NCI-H524 (cell line): ENCODE measurements at places on chromosomes 7 and 10.
A peak's percentile ranks its signal among the peaks of the same experiment; 100 is the strongest.

GRCh38 chr7:130673066-130673465 lies 4.5 kb upstream of the COPG2 start:
- DNase-seq = no peak

GRCh38 chr10:990808-991207 lies 2.6 kb downstream of the GTPBP4 start:
- no peak for DNase-seq

- DNase-seq = peak; percentile 25
Measured at GRCh38 chr10:76086761-76087639, 655.6 kb downstream of the LRMDA start.

- no peak for DNase-seq
Measured at GRCh38 chr7:4833691-4834600, 27.9 kb downstream of the PAPOLB start.

DNA sequence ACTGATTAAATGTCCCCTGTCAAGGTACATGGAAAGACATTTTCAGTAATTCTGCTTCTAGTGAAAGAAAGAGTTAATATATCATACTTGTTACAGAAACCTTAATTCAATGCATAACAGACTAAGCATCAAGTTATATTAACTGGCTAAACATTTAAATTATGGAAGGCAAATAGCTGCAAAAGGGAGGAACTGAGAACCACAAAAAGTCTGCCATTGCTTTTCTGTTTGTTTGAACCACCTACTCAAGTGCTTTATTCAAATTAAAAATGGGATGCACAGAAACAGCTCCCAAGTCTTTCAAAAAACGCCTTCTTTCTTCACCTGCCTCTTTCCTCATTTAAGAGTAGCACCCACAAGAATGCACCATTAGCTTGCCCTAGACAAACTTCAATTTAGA lies 271.9 kb downstream of the RNLS start:
- DNase-seq = no peak

DNA sequence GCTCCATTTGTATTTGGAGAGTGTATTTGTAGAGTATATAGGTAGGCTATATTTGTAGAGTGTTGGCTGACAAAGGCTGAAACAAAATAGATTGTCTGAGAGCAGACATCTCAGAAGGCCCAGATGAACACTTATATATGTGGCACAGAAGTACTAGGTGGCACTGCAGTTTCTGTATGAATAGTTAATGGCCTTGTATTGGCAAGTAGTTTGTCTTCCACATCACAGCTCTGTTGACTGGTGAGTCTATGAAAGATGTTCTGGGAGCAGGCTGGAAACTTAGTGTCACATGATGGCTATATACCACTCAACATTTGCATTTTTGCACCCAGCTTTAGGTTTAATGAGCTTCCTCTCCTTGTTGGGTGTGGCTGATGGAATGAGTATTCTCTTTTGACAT lies 51.9 kb downstream of the CCNY start:
- DNase-seq = no peak

GRCh38 chr10:82692458-82692857 lies 817.5 kb downstream of the NRG3 start:
- no peak for DNase-seq

GRCh38 chr10:50554995-50555568 lies 68.7 kb downstream of the SGMS1 start:
- no peak for DNase-seq

DNA sequence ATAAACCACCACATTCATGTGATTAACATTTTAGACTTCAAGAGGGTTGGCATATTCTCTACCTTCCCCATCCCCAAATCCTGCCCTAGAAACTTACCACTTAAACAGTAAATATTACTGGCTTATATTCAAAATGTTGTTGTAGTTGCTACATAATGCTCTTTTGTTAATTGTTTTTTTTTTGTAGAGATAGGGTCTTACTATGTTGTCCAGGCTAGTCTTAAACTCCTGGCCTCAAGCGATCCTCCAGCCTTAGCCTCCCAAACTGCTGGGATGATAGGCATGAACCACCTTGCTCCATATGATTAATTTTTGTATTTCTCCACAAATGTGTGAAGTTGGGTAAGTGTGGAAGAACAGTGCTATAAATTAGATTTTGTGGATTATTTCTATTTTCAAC lies 6.5 kb downstream of the PDK4 start:
- no peak for DNase-seq

DNA sequence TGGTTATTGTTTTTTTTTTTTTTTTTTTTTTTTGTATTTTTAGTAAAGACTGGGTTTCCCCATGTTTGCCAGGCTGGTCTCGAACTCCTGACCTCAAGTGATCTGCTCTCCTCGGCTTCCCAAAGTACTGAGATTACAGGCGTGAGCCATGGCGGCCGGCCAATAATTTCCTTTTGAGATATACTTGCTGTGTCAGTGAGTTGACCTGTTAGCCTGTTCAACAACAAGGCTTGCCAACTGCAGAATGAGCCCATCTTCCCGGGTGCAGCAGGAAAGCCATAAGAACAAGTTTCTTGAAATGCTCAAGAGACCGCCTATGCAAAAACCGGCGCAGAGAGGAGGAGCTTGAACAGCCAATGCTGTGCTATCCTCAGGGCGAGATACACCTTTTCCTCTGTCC lies 112.5 kb downstream of the PRPF18 start:
- DNase-seq = no peak

DNA sequence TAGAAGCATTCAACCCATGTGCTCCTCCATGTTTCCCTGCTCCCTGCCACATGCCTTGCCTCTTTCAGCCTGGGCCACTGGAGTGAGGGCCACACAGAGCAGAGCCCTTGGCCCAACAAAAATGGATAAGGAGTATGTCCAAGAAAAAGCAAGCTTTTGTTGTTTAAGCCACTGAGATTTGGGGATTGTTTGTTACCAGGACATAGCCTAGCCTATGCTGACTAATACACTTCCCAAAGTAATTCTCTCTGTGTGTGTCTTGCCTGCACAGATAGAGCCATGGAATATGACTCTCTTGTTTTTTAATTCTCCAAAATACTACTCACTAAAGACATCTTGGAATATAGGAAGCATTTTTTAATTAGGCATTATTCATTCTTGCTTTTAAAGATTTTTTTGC lies 13.5 kb upstream of the ITIH2 start:
- DNase-seq = no peak

DNA sequence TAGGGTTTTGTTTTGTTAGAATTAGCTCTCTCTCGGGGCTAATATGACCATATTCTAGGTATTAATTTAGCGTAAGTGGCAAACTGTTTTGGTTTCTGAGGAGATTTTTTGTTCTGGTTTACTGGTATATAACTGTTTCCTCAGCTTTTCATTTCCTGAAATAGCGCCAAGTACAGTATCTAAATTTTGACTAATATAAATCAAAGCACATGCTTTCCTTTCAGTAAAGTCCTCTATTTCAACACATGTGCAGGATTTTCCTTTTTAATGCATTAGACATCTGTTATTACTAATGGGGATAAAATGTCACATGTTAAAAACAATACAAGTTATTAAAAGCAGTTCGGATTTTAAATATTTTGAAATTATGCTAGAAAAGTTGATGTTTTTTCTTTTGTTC lies 11.3 kb downstream of the FERD3L start:
- no peak for DNase-seq

GRCh38 chr7:105132335-105132734 lies 118.3 kb downstream of the KMT2E start:
- no peak for DNase-seq

GRCh38 chr10:67257018-67257417 lies 331.2 kb downstream of the LRRTM3 start:
- DNase-seq = no peak

- no peak for DNase-seq
Measured at GRCh38 chr10:128373071-128373749, 247.0 kb upstream of the MKI67 start.
